Stimulated activated naive CD4-positive, alpha-beta T cell treated with Interleukin-2 at 50 U/mL for 16 hours (primary cell): ENCODE measurements at places on chromosomes 6 and 20.

GRCh38 chr6:141906569-141907080, 226.1 kb upstream of the GJE1 start:
- no peak for DNase-seq

DNA sequence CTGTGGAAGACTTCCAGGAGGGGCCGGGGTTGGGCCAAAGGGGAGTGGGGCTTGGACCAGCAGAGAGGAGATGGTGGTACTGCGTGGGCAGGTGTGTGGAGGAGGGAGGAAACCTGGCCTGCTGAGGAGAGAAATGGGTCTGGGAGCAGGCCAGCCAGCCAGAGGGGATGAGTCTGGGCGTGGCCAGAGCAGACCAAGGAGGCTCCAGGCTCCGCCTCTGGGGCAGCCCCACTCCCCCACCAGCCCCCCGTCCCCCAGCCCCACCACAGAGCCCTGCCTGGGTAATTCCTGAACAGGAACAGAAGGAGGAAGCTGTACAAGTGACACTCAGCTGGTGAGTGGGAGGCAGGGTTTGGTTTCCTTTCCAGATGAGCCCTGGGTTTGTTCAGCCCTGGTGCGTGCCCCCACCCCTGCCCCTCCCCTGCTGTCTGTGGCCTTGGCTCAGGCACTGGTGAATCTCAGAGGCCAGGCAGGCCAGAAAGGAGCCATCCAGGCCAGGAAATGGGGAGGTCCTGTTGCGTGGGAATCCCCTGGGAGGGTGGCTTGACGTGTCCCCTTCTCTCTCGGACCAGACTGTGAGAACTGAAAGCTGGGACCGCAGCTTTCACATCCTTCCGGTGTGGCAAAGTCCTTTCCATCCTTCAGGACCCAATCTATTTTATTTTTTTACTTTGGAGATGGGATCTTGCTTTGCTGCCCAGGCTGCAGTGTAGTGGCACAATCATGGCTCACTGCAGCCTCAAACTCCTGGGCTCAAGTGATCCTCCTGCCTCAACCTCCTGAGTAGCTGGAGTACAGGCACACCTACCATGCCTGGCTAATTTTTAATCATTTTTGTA, 9.4 kb upstream of the SRC start:
- peak; percentile 50 for DNase-seq

GRCh38 chr20:53129563-53129962, 157.4 kb downstream of the TSHZ2 start:
- DNase-seq: no peak

- DNase-seq: no peak
These were observed 52.2 kb upstream of the SLC22A1 start for GRCh38 chr6:160069459-160069858.

DNA sequence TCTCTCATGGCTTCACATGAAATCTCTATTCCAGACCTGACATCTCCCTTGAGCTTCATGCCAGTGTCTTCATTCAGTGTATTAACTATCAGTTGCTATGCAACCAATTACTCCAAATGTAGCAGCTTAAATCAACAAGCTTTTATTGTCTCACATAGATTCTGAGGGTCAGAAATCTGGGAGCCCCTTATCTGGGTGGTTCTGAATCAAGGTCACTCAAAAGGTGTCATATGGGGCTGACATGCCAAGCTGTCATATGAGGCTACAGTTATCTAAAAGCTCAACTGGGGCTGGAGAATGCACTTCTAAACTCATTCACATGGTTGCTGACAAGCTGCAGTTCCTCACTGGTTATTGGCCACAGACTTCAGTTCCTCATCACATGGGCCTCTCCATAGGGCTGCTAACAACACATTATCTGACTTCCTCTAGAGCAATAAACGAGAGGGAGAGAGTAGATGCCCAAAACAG, 7.3 kb upstream of the CGA start:
- DNase-seq: no peak

DNA sequence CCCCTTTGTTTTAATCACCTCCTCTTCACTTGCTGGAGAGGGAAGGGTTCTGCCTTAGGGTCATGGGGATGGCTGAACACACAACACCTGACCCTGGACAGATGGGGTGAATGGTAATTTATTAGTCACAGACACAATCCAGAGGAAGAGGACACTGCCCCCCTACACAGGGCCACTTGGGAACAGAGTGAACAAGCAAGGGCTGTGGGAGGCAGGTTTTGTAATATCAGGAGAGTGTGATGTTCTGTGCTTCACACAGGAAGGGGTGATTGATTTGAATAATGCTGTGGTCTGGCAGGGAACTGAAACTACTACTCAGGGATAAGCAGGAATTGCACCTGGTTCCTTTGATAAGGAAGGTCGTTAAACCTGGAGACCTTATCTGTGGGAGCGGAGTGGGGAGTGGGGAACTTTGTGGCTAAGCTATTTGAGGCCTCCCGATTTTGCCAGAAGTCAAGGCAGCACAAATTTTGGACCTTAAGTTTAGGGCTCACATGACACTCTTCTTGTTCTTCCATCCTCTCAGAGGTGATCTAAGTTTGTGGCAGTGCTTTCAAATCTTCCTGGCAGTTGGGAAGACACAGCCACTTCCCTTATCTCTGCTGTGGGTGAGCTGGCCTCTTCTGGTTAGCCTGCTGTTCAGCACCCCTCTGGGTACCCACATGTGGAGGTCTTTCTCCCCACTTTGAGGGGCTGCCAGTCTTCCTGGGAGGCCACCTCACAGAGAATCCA, 77.8 kb downstream of the CD164 start:
- DNase-seq: no peak

DNA sequence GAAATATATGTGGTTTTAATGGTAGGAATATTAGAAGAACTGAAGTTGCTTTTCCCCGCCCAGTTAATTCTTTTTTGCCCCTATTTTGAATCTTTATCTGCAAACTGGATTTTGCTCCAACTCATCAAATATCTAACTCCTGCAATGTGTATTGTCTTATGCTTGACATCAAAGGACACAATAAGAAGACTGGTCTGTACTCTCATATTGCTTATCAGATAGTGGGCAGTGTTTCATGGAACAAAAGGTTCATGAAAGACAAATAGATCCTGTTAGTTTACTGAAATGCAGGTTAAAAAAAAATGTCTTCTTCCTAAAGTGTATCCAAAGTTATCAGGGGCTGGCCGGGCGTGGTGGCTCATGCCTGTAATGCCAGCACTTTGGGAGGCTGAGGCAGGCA, 27.7 kb upstream of the GTF3C6 start:
- no peak for DNase-seq

DNA sequence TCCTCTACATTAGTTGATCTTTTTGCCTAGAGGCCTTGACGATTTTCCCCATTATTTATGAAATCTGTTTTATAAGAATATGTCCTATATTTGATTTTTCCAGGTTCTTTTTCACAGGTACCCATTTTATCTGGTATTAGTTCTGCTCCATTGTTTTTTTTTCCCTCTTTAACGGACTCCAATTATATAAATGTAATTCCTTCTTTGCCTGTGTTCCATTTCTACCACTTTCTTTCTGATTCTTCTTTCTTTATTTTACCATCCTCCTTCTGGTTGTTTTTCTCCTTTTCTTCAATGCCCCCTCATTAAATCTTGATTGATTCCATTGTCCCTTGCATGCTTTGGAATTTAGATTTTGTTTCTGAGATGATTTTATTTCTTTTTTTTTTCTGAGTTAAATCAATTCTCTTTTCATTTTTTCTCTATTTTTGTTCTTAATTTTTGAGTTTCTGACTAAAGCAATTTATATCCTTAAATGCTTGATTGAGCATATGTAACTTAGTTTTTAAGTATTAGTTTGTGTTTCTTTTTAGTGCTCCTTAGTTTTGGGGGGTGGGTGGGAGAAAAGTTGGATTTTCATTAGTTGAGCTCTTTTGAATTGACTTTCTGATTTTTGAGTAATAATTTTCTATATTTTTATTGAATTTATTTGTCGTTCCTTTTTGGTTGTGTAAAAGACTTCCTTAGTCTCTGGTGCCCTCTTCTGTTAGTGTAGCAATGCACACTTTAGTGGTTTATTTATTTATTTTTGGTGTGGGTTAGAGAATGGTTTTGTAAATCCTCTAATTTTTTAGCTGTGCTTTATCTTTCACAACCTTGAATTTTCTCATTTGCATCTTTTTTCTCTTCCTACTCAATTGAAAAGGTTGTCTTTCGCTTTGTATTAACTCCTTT, 140.8 kb downstream of the FARS2 start:
- DNase-seq: no peak

- DNase-seq: no peak
These were observed 30.3 kb upstream of the MAPK13 start for GRCh38 chr6:36099869-36100483.

DNA sequence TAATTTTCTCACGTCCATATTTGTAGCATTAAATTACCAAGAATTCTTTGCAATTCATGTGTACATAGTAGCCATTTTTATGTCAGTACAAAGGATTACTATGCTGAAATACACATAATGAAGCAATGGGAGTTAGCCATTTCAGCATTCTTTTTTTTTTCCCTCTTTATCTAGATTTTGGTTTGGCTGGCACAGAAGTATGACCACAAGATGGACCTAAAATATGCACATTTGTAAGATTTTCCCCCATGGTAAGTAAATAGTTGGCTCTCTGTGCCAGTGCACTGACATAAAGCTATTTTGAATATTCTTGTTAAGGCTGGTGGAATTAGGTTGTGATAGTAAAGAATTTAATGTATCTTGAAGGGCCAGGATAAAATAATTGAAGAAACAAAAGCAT, 486.1 kb upstream of the BTBD3 start:
- DNase-seq: no peak

GRCh38 chr6:85810558-85810957, 167.9 kb upstream of the SYNCRIP start:
- DNase-seq: no peak

DNA sequence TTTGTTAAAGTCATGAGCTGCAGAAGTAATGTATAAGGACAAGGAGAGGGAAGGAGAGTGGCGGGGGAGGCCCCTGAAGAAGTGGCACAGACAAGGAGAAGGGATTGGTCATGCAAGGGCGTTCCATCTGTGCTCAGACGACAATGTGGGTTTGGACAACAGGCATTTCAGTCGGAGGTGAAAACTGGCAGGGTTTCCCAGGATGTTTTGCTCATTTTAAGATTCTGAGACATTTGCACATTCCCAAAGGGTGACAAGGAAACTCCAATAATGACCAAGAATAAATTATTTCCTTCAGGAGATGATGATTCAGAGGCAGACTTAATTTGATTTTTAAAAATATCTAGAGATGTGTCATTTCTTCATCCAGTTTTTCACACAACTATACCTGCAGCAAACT, 181.8 kb downstream of the HIVEP2 start:
- DNase-seq: no peak

- no peak for DNase-seq
These were observed 4.7 kb downstream of the CCN2 start for GRCh38 chr6:131946404-131946991.

GRCh38 chr20:48295966-48296421, 510.7 kb upstream of the SULF2 start:
- DNase-seq: no peak

DNA sequence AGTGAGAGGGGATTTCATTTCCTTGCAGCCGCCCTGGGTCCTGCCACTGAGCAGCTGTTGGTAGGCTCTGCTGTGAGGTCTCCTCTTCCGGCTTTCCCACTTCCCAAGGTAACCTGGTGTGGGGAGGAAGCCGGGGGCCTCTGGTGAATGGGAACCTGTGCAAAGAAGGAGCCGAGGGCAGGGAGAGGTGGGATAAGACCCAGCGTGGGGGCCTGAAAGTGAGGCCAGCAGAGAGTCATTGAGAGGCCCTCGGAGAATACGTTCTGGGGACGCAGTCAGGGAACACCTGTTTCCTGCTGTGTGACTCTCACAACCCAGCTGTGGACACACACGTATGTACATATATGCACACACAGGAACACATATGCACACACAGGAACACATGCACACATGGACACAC, 100.7 kb downstream of the CDH26 start:
- DNase-seq: no peak

- peak; percentile 4 for DNase-seq
These were observed 2.7 kb upstream of the MYT1 start for GRCh38 chr20:64161356-64162238.

DNA sequence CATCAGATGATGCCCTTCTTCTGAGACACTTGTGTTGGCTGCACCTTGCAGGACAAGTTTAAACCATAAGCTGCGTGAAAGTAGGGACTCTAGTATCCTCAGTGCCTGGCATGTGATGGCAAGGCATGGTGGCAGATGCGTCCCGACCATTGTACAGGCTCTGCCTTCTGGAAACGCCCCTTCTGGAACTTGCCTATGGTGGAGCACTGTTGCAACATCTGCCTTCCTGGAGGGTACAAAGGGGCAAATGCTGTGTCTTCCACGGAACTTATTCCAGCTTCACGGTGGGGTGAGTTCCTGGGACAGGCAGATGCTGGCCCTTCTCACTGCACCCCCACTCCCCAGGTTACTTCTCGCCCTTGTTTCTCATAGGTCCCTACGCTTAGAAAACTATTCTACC, 232.8 kb downstream of the THBS2 start:
- DNase-seq: no peak

GRCh38 chr6:109653264-109653663, 37.7 kb downstream of the AK9 start:
- DNase-seq: no peak

GRCh38 chr6:108200631-108201030, 34.8 kb downstream of the NR2E1 start:
- no peak for DNase-seq

GRCh38 chr6:85354761-85355618, 94.9 kb upstream of the NT5E start:
- peak; percentile 12 for DNase-seq

DNA sequence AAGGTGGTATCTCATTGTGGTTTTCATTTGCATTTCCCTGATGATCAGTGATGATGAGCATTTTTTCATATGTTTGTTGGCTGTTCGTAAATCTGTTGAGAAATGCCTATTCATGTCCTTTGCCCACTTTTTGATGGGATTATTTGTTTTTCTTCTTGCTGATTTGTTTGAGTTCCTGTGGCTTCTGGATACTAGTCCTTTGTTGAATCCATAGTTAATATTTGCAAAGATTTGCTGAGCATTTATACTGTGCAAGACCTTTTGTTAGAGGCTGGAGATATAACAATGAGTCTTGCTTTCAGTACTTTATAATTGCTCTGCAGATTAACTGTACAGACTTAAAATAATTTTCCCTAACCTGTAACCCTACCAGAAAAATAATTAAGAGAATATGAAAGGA, 35.6 kb downstream of the PDE7B start:
- DNase-seq: no peak

DNA sequence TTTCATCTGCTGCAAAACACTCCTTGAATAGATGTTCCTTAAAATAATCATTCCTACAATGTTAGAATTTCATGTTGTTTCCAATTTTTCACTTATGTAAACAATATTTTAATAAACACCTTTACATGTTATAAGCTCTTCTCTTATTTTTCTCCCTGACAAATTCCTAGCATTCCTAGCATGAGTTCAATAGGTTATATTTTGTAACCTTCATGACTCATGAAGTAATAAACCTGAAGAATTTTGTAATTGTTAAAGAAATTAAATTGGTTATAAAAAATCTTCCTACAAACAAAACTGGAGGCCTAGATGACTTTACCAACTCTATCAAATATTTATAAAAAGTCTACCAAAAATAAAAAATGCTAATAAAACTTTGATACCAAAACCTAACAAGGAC, 66.3 kb downstream of the NT5E start:
- no peak for DNase-seq
